ENCODE measurements at places on chromosomes 11 and 22.

DNA sequence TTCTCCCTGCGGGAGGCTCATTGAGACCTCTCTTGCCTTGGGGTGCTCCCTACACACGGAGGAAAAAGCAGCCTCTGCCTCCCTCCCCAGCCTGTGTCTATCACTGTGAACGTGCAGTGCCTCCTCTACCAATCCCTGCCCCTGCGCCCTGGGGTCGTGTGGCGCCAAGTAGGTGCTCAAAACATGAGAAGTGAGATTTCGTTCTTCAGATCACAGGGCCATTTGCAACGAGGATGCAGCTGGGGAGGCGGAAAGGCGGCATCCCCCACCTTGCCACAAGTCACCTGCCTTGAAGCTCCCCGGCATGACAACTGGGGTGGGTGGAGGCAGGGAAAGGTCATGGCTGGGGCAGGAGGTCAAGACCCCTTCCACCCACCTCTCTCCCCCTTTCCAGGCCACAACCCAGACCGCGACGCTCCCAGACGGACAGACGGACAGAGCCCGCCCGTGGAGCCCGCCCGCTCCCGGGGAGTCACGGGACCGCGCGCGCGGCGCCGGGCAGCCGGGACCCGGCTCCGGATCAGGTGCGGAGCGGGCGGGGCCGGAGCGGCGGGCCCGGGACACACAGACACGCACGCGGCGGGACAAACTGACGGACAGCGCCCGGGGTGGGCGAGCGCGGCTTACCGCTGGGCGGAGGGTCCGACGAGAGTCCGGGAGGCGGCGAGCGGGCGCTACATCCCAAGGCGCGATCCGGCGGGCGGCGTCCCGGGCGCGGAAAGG is 485 bp downstream of the KCNJ4 start:
- no peak for DNase-seq

GRCh38 chr22:23675502-23676415 is 15.1 kb upstream of the RGL4 start:
- no peak for DNase-seq

DNA sequence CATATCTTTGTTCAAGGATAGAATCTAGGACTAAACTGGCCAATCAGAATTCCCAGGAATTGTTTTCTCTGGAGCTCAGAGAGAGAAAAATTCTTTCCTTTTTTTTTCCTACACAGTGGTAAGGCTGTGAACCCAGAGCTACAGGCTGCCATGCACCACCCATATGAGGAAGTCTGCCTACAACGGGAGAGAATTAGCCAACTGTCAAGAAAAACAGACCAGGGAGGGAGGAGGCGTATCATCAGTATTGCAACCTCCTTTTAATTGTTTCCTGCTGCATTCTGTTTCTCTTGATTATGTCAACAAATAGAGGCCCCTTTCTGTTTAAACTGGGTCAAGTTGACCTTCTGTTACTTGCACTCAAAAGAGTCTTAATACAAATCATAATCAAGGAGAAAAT is 176.5 kb upstream of the UBASH3B start:
- DNase-seq: no peak

- DNase-seq: no peak
Observed at GRCh38 chr11:45045683-45046471, 95.2 kb upstream of the TP53I11 start.

DNA sequence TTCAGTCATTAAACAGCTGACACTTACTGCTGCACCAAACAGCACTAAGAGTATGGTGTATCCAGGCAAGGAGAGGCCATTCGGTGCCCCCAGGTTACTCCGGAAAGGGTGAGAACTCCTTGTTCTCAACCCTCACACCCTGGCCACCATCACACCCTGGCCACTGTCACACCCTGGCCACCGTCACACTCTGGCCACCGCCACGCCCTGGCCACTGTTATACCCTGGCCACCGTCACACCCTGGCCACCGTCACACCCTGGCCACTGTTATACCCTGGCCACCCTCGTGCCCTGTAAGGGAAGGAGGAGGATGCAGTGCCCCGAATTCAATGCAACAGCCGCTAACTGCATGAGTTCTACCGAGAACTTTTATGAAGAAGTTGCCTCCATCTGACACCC is 644.4 kb downstream of the TBC1D22A start:
- no peak for DNase-seq

Measured in NCI-H187 (cell line).